Thymus (tissue), 14 donors: ENCODE measurements at places on chromosomes 3 and 15.

GRCh38 chr15:74869726-74870407 lies 3.3 kb downstream of the SCAMP2 start:
- DNase-seq: no peak

DNA sequence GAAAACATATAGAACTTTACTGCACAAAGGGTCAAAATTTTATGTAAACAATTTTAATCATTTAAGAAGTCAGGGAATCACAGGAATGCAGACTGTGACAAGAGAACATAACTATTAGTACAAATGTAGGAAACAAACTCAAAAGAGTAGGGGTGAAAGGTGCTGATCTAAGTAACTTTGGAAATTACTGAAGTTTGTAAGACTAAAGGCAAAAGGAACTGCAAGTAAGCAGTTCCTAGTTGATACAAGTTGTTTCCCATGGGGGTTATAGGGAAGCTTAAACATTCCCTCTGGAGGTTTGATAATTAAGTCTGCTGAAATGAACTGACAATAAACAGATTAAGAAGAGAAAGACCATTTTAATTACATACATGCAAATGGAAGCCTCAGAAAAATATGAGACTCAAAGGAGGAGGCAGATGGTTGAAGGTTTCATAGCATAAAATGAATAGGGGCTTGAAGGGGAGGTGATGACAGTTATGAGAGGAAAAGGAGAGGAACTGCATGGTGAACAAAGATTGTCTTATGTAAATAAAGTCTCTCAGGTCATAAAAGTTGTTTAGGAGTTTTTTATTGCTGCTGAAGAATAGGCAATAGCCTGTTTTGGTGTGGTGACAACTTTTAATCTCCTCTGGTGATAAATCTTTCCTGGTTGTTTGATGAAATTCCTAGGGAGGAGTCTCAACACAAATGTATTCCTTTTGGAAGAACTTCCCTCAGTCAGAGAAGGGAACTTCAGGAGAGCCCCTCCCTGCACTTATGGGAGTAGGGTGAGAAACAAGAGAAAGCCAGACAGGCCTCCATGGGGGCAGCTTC lies 17.1 kb downstream of the SETMAR start:
- no peak for DNase-seq

GRCh38 chr3:12478326-12478725 lies 6.0 kb upstream of the TSEN2 start:
- no peak for DNase-seq

GRCh38 chr3:47324278-47324865 lies 41.6 kb downstream of the KLHL18 start:
- peak; percentile 16 for DNase-seq

- no peak for DNase-seq
Measured at GRCh38 chr3:150414258-150414657, 6.2 kb downstream of the TSC22D2 start.

- DNase-seq: no peak
Measured at GRCh38 chr3:186517218-186517617, 27.0 kb downstream of the CRYGS start.

- no peak for DNase-seq
Measured at GRCh38 chr15:56767315-56767714, 34.0 kb upstream of the ZNF280D start.

- DNase-seq: no peak
Measured at GRCh38 chr3:49626101-49626581, 48.0 kb upstream of the APEH start.

DNA sequence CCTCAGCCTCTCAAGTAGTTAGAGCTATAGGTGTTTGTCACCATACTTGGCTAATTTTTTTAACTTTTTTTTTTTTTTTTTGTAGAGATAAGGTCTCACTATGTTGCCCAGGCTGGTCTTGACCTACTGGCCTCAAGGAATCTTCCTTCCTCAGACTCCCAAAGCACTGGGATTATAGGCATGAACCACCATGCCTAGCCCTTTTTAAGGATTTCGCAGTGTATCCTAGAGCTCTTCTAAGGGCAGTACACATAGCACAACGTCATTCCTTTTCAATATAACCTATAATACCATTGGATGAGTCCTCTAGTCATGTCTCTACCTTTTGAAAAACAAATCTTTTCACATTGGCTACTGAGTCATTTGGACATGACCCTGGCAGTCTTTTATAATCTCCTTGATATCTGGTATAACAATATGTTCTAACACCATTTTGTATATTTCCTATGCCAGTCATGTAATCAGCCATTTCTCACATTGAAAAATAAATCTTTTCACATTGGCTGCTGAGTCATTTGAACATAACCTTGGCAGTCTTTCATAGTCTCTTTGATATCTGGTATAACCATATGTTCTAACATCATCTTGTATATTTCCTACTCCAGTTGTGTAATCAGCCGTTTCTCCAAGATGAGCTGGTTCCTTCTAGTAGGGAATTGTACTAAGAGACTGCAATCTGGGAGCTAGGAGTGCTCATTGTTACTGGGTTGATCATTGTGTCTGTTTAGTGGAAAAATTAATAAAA lies 944.7 kb downstream of the MCTP2 start:
- DNase-seq: no peak

DNA sequence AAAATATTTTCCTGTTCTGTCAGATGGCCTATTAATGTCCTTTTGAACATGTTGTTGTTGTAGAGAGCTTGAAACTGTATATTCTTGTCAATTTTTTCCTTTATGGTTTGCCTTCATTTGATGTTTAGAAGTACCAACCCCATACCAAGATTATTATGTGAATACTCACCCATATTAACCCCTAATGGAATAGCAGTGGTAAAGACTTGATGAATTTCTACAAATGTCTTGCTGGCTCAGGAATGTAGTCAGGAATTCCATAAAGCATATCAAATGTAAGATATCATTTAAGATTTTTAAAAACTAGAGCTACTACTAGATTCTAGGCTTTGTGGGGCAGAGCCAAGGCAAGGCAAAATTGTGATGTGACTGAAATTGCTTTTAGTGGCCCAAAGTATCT lies 30.0 kb downstream of the MYO5A start:
- DNase-seq: no peak

GRCh38 chr3:107690522-107691138 lies 167.9 kb downstream of the BBX start:
- peak; percentile 44 for DNase-seq

DNA sequence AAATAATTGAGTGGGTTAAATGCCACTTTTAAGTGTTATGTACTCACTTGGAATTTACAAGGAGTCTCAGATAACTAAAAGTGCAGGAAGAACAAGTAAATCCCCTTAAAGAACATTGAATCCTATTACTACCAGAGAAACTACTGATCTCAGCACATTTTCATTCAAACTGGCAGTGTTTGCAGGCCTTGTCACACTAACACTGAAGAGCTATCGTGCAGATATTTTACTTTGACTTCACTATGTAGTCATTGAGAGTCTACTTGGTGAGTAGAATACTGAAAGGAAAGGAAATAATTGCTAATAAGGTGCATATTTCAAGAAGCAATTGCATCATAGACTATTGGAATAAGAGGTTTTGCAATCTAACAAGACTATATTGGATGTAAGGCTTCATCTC lies 721.4 kb upstream of the CBLB start:
- no peak for DNase-seq

DNA sequence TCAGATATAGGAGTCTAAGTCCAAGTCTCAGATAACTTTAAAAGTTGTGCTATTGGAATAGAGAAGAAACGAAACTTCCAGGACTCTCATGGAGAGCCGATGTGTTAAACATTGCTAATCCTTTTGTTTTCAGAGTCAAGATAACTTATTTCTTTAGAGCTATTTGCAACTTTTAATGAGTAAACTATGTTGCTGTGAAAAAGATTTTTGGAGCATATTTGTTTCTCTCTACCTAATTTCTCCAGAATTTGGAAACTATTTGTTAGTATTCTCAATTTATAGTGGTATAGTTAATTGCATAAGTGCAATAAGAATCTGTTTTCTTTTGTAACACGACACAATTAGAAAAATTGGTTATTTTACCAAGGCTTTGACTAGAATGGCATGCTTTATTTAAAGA lies 588.9 kb downstream of the NTRK3 start:
- no peak for DNase-seq

DNA sequence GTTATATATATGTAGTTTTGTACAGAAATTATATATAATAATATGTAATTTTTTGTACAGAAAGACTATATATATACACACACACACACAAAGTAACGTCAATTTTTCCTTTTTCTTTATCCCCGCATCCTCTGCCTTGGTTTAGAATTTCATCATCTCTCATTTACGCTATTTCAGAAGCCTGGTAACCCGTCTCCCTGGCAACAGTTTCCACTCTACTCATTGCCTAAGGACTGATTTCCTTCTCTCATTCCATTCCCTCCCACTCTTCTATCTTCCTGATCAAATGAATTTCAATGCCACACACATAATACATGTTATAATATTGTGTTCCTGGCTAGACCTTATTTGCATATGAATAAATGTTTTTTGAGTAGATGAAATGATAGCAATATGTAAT lies 47.8 kb upstream of the NDN start:
- DNase-seq: no peak

GRCh38 chr3:126180477-126181397 lies at the start of gene ALDH1L1:
Gene ALDH1L1 (minus strand): TSS chr3:126180586. CDS start chr3:126160979, 19,607 bp downstream.
- no peak for DNase-seq

DNA sequence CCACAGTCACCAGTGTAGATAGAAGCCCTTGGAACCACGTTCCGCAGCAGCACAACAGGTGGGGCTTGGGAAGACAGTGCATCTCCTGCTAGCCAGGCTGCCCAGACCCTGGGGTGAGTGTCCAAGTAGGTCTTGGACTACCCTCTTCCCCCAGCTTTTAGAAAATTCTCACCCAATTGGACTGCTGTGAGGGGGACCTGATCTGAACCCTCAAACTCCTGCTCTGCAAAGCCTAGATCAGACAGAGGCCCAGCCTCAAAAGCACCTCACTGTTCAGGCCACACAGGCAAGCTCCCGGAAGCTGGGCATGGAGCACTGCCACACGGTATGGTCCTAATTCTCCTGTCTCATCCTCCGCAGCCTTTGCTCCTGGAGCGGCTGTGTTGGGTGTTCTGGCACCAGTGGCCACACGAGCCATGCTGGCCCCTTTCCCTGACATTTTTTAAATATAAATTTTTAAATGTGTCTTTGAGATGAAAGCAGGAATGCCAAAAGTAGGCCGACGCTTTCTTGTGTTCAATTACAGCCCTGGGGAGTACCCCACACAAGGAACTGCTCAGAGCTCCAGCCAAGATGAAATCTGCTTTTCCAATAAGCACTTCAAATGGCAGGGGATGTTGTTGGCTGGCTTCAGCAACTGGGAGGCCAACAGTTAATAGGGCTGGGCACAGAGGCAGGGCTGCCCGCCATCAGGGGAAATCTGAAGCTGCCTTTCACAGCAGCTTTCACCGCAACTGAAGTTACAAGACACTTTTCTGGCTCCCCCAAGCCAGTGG lies 40.9 kb downstream of the CPN2 start:
- no peak for DNase-seq

DNA sequence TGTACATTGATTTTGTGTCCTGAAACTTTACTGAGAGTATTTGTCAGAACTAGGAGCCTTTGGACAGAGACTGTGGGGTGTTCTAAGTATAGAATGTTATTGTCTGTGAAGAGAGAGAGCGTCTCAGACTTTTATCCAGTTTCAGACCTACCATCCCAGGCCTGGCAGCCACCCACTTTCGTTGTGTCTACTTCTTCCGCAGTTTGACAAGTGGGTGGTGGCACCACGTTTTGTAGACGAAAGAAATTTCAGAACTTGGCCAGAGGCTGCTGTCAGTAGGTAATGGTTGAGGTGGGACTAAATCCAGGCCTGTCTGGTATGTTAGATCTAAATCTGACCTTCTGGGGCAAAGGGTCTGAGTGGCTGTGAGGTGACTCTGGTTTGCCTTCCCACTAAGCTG lies 13.4 kb upstream of the TRAK1 start:
- no peak for DNase-seq

DNA sequence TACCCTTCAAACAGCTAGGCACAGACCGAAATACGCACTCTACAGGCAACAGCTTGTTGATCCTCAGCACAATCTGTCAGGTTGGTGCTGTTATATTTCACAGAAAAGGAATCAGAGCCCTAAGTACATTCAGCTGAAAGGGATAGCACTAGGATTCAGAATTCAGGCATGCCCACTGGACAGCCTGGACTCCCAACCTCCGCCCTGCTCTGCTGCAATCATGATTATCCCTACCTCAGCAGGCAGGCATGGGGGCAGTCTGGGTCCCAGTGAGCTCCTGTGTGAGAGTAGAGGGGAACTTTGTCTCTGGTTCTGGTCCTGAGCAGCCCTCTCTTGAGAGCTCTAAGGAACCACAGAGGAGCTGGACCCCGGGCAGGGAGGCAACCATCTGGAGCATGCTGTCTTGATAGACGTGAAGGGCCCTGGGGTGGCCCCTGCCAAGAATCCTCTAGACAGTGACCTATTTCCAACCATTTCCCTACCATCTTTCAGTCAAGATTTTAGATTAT lies 23.4 kb upstream of the NOX5 start:
- no peak for DNase-seq

GRCh38 chr15:82549199-82549665 lies 9.0 kb upstream of the RPS17 start:
- DNase-seq: no peak

GRCh38 chr3:180932819-180933218 lies 20.3 kb downstream of the FXR1 start:
- DNase-seq: no peak

DNA sequence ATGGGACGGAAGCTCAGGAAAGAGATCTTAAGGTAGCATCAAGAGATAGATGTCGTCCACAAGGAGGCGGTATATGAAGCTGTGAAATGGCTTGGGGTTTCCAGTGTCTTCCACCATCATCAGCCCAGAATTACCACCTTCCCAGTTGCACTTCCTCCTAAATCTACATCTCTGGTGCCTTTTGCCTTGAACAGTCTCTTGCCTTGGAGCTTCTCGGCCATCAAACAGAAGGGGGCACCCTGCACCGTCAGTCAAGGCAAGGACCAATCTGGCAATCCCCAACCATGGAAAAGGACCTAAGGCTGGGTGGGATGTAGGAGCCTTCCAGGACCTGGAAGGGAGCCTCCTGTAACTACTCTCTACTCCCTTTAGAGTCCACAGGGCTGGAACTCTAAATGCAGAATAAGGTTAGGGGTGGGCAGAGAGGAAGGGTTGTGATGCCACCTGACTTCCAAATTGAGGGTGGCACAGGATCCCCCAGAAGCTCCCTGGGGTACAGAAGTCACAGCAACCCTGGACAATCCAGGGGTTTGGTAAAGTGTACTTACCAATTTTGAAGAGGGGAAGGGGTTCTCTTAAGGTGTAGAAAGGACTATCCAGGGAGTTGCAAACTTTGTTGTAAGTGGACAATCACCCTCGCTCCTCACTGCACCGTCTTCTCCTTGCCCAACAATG lies 1.0 kb upstream of the RYR3 start:
- no peak for DNase-seq

- no peak for DNase-seq
Measured at GRCh38 chr3:181425074-181425473, 286.7 kb upstream of the SOX2 start.

DNA sequence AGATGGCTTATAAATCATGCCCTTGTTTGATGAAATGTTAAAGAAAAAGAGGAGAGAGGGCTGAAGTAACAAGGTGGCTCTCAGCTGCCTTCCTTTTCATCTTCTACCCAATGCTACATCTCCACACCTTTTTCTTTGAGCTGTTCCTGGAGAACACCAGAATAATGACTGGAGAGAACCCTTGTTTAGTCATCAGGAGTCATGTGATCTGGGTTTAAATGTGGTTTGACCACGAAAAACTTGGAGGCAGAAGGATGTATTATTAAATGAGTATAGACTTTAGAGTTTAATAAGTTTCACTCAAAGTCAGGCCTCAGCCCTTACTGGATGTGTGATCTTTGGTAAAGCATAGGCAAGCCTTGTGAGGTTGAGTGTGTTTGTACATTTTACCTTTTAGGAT lies 230.3 kb upstream of the TBL1XR1 start:
- no peak for DNase-seq
